ENCODE measurements at places on chromosomes 1 and 21.

DNA sequence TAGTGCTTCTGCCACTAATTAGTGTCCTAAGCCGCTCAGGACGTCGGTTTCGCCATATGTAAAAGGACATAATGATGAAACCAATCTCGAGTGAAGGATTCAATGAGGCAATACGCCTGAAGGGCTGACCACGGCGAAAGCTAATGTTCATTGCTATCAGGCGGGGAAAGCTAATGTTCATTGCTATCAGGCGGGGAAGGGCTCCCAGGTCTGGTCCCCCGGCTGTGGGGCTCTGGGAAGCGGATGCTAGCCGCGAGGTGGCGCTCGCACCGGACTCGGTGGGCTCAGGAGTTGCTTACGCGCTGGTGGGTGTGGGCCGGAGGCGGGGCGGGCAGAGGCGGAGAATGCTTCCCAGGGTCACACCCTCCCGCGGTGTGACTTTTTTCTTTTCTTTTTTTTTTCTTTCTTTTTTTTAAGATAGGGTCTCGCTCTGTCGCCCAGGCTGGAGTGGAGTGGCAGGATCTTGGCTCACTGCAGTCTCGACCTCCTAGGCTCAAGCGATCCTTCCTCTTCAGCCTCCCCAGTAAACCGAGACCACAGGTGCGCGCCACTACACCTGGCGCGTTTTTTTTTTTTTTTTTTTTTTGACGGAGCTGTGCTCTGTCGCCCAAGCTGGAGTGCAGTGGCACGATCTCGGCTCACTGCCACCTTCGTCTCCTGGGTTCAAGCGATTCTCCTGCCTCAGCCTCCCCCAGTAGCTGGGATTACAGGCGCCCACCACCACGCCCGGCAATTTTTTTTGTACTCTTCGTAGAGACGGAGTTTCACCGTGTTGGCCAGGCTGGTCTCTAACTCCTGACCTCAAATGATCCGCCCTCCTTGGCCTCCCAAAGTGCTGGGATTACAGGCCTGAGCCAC, 1.1 kb upstream of the PEAR1 start:
- DNase-seq = peak; percentile 79

DNA sequence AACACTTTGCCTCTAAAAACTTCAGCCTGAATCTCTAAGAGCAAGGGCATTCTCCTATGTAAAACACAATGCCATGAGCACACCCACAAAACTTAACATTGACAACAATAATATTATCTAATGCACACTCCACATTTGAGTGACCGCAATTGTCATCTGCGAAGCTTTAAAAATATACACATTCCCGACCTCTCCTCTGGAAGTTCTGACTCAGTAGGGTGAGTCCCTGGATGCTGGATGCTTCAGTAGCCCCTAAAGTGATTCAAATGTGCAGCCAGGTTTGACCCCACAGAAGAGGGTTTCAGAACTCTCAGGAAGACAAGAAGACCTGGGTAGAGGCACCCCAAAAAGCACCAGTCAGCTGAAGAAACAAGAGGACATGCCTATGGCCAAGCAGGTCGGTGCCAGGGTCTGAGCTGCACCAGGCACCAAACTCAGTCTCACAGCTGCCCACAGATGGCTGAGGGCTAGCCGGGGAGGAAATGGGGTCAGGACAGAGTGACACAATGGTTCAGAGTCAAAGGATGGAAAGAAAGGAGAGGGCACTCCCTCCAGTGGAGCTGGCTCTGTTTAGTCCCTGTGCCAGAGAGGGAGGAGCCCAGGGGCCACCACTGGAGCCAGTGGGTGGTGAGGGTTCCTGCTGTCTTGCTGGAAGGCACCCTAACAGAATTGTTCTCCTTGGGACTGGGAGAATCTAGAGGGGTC, 17.4 kb downstream of the PIK3C2B start:
- DNase-seq = no peak

DNA sequence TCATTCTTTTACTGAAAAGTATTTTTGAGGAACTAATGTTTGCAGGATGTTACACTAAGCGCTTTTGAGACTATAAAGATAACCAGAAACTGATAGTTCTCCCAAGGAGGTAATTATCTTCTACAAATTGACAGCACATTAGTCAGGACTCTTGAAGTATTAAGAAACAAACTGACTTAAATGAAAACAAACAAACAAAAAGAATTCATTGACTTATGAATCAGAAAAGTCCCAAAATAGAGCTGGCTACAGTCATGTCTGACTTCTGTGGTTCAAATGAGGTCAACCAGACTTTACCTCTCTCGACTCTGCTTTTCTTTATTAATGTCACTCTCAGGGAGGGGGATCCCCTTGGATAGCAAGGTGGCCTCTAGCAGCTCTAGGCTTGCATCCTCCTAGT, 296.8 kb downstream of the TPR start:
- DNase-seq = no peak

DNA sequence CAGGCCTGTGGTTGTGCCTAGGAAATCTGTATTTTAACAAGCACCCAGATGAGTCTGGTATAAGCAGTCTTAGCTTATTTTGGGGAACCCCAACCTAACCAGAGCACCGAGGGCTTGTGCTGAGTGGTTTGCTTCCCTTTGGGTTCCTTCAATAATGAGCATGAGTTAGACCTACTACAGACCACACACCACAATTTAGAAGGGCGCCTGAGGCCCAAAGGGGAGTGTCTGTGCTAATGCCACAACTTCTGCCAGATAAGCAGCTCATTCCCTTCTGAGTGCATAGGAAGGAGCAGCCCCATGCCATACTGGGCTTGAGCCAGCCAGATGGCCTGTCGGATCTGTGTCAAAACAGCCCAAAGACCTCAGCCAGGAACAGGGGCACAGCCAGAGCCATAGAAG, 15.4 kb upstream of the LSS start:
- DNase-seq = no peak

DNA sequence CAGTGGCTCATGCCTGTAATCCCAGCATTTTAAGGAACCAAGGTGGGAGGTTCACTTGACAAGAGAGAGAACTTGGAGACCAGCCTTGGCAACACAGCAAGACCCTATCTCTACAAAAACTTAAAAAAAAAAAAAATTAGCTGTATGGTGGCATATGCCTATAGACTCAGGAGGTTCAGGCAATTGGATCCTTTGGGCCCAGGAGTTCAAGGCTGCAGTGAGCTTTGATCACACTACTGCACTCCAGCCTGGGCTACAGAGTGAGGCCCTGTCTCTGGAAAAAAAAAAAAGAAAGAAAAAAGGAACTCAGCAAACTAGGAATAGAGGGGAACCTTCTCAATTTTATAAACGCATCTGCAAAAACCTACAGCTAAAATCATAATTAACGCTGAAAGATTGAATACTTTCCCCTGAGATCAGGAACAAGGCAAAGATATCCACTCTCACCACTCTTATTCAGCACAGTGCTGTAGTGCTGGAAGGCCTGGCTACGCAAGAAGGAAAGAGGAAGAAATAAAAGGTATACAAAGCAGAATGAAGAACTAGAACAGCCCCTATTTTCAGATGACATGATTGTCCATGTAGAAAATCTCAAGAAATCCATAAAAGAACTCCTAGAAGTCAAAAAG, 21.6 kb downstream of the HSF2BP start:
- DNase-seq = no peak

- DNase-seq = peak; percentile 6
These were observed at the start of gene FAM131C for GRCh38 chr1:16073490-16074119. TSS of gene FAM131C (minus strand) at chr1:16073651. CDS start at chr1:16073442, 209 bp downstream.

GRCh38 chr1:221718381-221719277, 23.3 kb downstream of the DUSP10 start:
- no peak for DNase-seq
